Calu3 (cell line): ENCODE measurements at places on chromosomes 4 and X.

DNA sequence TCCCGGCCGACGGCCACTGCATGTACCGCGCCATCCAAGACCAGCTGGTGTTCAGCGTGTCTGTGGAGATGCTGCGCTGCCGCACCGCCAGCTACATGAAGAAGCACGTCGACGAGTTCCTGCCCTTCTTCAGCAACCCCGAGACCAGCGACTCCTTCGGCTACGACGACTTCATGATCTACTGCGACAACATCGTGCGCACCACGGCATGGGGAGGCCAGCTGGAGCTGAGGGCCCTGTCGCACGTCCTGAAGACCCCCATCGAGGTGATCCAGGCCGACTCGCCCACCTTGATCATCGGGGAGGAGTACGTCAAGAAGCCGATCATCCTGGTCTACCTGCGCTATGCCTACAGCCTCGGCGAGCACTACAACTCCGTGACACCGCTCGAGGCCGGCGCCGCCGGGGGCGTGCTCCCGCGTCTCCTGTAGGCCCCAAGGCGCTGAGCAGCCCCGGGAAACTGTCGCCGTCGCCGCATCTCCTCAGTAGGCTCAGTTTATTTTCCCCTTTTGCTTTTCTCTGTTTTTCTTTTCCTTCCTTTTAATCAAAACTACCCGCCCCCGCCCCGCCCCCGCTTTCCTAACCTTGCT lies 799 bp downstream of the OTUD6A start:
- no peaks in the 10 kb centered on the region for H3K4me1 ChIP-seq
- no peak overlapping the region for H3K4me3 ChIP-seq
- H3K27ac ChIP-seq: no peak overlapping the region
- peaks cover 25% of the 10 kb centered on the region for H3K27me3 ChIP-seq

DNA sequence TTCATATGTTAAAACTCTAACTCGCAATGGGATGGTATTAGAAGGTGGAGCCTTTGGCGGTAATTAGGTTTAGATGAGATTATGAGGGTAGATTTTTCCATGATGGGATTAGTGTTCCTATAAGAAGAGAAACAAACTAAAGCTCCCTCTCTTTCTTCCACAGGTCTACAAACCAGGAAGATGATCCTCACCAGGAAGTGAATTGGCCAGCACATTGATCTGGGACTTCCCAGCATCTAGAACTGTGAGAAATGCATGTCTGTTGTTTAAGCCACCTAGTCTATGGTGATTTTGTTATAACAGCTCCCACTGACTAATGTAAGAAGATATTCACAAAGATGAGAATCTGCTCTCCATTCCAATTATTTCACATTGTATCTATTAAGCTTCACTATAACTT lies 2266.9 kb downstream of the PCDH7 start:
- H3K27me3 ChIP-seq: no peaks in the 10 kb centered on the region
- no peaks in the 10 kb centered on the region for H3K36me3 ChIP-seq
- no peak for DNase-seq
- no peak overlapping the region for H3K4me3 ChIP-seq
- H3K4me1 ChIP-seq: no peaks in the 10 kb centered on the region
- no peak overlapping the region for H3K27ac ChIP-seq

GRCh38 chr4:71262161-71262560 lies 76.7 kb upstream of the SLC4A4 start:
- no peak for DNase-seq
- H3K4me3 ChIP-seq: no peak overlapping the region
- H3K27me3 ChIP-seq: no peaks in the 10 kb centered on the region
- H3K4me1 ChIP-seq: peaks cover 32% of the 10 kb centered on the region

- DNase-seq: no peak
- H3K27me3 ChIP-seq: no peaks in the 10 kb centered on the region
- H3K36me3 ChIP-seq: no peaks in the 10 kb centered on the region
- H3K4me3 ChIP-seq: no peak overlapping the region
- H3K4me1 ChIP-seq: peaks cover 12% of the 10 kb centered on the region
- no peak overlapping the region for H3K27ac ChIP-seq
These were observed 21.3 kb downstream of the CD99 start for GRCh38 chrX:2712428-2712827.

DNA sequence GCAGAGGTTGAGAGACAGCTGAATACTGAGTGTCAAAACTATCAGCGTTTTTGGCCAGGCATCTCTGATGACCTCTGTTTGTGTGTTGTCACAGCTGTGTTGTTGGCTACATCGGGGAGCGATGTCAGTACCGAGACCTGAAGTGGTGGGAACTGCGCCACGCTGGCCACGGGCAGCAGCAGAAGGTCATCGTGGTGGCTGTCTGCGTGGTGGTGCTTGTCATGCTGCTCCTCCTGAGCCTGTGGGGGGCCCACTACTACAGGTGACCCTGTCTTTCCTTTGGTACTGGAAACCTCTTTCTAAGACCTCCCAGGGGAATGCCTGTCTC lies 86.9 kb downstream of the EGF start:
- no peaks in the 10 kb centered on the region for H3K27me3 ChIP-seq
- no peak for DNase-seq
- no peaks in the 10 kb centered on the region for H3K4me1 ChIP-seq
- H3K4me3 ChIP-seq: no peak overlapping the region
- H3K27ac ChIP-seq: no peak overlapping the region
- no peaks in the 10 kb centered on the region for H3K36me3 ChIP-seq
